ENCODE measurements at places on chromosomes 6 and 20. TPM values are rescaled to one million over a fixed set of nuclear protein-coding genes. Genes with fewer than 3 reads are reported as not detected.

Gene APCDD1L
- not detected for total RNA-seq

Gene C20orf144
- total RNA-seq = 0.37 TPM

Gene ZNF311
- total RNA-seq = not detected

Gene TRAPPC3L
- not detected for total RNA-seq

DNA sequence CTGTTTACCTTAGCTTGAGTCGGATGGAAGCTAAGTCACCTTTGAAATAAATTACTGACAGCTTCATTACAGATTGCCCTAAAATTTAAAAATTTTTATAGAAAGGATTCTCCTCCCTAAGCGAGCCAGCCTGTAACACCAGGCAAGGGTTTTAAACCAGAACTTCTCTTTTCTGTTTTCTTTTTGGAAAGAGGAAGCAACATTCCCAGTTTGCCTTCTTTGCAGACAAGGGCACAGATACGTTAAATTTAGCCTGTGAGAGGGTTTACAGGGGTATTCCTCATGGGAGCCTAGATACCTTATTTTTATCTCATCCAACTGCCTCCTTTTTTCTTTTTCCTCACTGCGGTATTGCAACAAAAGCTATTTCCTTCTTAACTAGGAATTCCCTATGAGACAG, 45.0 kb downstream of the GNAS start:
- H3K27me3 ChIP-seq = no peaks in the 10 kb centered on the region
- DNase-seq = no peak
- peaks cover 15% of the 10 kb centered on the region for H3K4me1 ChIP-seq
- no peak overlapping the region for H3K4me3 ChIP-seq
- peaks cover 34% of the 10 kb centered on the region for H3K36me3 ChIP-seq
- no peak overlapping the region for H3K27ac ChIP-seq

- H3K36me3 ChIP-seq = no peaks in the 10 kb centered on the region
- no peak overlapping the region for H3K4me3 ChIP-seq
- H3K27me3 ChIP-seq = no peaks in the 10 kb centered on the region
- no peaks in the 10 kb centered on the region for H3K4me1 ChIP-seq
- DNase-seq = no peak
- no peak overlapping the region for H3K27ac ChIP-seq
Observed at GRCh38 chr6:20605061-20605460, 70.8 kb downstream of the CDKAL1 start.

DNA sequence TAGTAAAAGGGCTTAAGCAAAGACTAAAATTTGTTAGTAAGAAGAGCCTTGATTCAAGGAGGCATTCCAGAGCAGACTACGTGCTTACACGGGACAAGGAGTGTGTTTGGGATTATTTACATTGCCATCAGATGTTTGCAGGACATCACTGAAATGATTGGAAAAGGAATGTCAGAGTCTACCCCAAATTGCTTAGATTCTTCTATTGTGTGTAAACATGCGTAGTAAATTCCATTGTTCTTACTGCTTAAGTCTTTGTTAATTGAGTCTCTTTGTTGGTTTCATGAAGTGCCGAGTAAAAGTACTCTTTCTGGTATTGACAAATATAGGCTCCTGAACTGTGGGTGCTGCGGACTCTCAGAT, 60.5 kb downstream of the CD83 start:
- no peak overlapping the region for H3K4me3 ChIP-seq
- H3K27ac ChIP-seq = no peak overlapping the region

DNA sequence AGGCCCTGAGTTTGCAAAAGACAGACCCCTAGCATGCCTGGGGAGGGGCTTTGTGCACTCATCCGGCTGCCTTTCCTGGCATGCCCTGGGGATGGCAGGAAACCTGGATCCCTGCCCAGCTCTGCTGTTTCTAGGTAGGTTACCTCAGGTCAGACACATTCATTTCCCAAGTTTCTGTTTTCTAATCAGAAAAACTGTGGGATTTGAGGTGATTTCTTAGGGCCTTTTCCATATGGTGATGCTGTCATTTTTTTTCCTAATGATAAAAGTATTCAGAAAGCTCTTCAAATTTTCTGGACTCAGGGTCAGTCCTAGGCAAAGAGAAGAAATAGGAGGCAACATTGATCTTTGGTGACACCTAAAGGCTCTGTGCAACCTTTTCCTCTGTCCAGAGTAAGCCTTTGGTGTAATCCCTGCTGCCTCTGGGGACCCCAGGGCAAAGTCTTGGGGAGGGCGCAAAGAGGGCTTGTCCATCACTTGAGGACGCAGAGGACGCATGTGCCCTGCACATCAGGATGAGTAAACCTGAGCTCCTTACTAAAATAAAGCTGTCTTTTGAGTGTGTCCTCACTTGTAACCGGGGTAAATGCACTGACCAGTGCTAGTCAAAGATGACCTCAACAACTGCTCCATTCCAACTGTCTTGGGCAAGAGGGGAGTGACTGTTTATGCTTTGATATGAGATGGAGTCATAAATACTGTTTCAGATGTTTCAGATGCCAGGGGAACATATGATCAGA, 13.5 kb upstream of the TRAM2 start:
- no peak overlapping the region for H3K4me3 ChIP-seq
- H3K27ac ChIP-seq = no peak overlapping the region
- peaks cover 13% of the 10 kb centered on the region for H3K4me1 ChIP-seq
- no peak for DNase-seq

DNA sequence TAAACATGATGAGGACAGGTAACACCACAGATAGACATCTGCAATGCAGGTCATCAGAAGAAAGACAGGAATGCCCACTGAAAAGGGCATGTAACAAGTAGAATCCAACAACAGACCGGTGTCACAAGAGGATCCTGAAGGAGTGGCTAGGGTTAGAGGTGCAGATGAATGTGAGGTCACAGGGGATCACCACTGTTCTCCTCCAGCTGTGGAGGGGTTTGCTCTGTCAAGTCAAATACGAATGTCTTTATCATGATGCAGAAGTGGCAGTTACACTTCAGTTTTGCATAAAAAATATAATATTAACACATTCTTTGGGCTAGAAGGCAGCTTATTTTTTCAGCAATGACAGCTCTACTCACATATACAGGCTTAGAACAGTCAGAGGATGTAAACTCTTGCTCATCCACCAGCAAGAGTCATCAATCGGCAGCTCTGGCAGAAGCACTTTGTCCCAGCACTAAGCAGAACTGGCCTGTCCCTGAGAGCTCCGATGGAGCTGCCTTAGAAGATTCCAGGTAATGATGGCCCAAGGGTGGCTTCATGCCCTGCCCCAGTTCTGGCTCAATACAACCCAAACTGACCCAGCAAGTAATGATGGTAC, 130.4 kb upstream of the TRAF3IP2 start:
- H3K4me3 ChIP-seq = no peak overlapping the region
- no peak overlapping the region for H3K27ac ChIP-seq
- H3K36me3 ChIP-seq = no peaks in the 10 kb centered on the region
- DNase-seq = no peak
- no peaks in the 10 kb centered on the region for H3K4me1 ChIP-seq
- H3K27me3 ChIP-seq = no peaks in the 10 kb centered on the region

GRCh38 chr20:38878866-38879265, 47.4 kb upstream of the FAM83D start:
- peaks cover 2% of the 10 kb centered on the region for H3K4me1 ChIP-seq
- no peaks in the 10 kb centered on the region for H3K36me3 ChIP-seq
- no peak overlapping the region for H3K4me3 ChIP-seq
- peaks cover 4% of the 10 kb centered on the region for H3K27me3 ChIP-seq
- no peak for DNase-seq

DNA sequence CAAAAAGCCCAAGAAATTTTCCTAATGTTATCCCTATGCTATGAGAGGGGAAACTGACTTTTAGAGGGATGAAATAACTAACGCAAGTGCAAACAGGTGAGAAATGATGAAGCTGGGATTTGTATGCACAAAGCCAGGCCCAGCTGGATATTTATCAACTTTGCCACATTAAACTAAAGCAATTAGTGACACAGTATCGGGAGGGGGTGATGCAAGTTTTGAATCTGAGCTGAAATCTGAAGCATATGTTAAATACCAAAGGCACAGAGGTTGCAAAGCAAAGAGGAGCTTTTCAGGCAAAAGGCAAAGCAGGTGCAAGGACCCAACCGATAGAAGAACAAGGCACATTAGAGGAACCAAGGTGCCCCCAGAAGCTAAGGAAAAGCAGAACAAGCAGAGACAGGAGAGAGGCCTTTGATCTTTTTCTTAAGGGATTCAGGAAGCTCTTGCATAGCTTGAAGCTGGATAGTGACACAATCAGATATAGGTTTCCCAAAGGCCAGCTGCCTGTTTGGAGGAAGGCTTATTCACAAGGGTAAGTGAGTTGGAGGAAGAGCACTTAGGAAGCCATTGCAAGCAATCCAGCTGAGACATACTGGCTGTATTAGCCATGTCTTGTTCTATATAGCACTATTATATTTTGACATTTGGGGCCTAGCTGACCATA, 207.5 kb downstream of the HIVEP2 start:
- no peak overlapping the region for H3K27ac ChIP-seq
- no peaks in the 10 kb centered on the region for H3K4me1 ChIP-seq
- H3K36me3 ChIP-seq = no peaks in the 10 kb centered on the region
- no peaks in the 10 kb centered on the region for H3K27me3 ChIP-seq
- peak; percentile 24 for DNase-seq

- DNase-seq = no peak
- no peaks in the 10 kb centered on the region for H3K27me3 ChIP-seq
- H3K4me3 ChIP-seq = no peak overlapping the region
- H3K36me3 ChIP-seq = peaks cover 32% of the 10 kb centered on the region
- no peaks in the 10 kb centered on the region for H3K4me1 ChIP-seq
Observed at GRCh38 chr20:38554986-38555385, 26.0 kb upstream of the ADIG start.

GRCh38 chr20:48585061-48585870, 242.5 kb downstream of the PREX1 start:
- H3K27me3 ChIP-seq = peaks cover 6% of the 10 kb centered on the region
- no peak overlapping the region for H3K4me3 ChIP-seq
- H3K36me3 ChIP-seq = no peaks in the 10 kb centered on the region
- no peaks in the 10 kb centered on the region for H3K4me1 ChIP-seq
- no peak for DNase-seq

GRCh38 chr6:146972546-146972945, 231.7 kb upstream of the STXBP5 start:
- H3K4me1 ChIP-seq = no peaks in the 10 kb centered on the region
- no peak overlapping the region for H3K4me3 ChIP-seq
- H3K36me3 ChIP-seq = no peaks in the 10 kb centered on the region
- no peak overlapping the region for H3K27ac ChIP-seq
- no peak for DNase-seq

Measured in HCT116 (cell line).